ENCODE measurements at places on chromosomes 6 and 20.

- no peak for DNase-seq
Observed at GRCh38 chr20:17525650-17526049, 5.5 kb downstream of the BFSP1 start.

GRCh38 chr6:79964607-79965081 is 17.3 kb upstream of the ELOVL4 start:
- no peak for DNase-seq

DNA sequence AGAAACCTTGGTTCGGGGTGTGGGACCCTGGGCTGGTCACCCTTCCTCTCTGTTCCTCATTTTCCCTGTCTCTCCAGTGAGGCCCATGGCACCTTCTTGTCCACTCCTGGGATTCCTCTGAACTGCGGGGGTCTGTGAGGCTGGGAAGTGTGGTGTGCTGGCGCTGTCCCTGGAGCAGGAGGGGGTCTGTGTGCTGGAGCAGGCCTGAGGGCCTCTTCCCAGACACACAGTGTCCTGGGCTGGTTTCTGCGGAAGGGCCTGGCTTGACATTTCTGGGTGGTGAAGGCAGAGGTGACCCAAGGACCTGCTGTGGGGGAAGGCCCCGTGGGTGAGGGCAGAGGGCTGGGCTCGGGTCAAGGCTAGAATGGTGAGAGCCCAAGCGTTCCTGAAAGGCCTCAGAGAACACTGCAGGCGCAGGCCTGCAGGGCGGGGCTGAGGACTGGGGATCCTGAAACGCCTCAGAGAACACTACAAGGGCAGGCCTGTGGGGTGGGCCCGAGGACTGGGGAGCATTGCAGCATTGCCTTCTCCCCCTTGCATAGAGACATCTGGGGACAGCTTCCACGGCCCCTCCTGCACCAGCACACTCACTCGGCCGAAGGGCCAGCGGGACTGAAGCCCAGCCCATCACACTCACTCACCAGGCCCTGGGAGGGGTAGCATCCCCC is 10.6 kb upstream of the BAK1 start:
- DNase-seq = no peak

DNA sequence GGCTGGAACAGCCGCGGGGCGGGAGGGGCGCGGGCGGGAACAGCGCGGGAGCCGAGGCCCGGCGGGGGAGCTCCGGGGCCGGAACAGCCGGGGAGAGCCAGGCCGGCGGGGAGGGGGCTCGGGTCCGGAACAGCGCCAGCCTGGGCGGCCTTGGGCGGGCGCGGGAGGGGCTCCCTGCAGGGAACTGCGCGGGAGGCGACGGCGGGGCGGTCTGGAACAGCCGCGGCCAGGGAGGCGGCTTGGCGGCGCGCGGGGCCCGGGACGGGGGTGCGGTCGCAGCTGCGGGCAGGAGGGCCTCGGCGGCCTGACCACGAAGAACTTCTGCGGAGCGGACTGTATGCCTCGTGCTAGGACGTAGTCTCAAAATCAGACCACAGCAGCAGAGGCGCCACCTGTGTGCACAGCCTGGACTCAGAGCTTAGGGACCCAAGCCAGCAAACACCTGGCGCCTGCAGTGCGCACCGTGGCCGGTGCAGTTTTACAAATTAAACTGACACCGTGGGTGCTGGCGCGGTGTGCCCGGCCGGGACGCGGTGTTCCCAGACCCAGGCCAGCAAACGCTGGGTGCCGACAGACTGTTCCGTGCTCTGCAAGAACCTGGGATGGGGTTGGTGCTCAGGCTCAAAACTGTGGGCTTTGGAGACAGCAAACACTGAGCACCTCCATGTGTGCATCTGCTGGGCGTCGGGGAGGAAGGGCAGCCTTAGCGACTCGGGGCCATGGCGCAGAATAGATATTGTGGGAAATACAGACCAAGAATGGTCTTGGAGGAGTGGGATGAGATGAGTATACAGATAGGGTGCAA is 572 bp downstream of the ZNF341 start:
- peak; percentile 32 for DNase-seq

DNA sequence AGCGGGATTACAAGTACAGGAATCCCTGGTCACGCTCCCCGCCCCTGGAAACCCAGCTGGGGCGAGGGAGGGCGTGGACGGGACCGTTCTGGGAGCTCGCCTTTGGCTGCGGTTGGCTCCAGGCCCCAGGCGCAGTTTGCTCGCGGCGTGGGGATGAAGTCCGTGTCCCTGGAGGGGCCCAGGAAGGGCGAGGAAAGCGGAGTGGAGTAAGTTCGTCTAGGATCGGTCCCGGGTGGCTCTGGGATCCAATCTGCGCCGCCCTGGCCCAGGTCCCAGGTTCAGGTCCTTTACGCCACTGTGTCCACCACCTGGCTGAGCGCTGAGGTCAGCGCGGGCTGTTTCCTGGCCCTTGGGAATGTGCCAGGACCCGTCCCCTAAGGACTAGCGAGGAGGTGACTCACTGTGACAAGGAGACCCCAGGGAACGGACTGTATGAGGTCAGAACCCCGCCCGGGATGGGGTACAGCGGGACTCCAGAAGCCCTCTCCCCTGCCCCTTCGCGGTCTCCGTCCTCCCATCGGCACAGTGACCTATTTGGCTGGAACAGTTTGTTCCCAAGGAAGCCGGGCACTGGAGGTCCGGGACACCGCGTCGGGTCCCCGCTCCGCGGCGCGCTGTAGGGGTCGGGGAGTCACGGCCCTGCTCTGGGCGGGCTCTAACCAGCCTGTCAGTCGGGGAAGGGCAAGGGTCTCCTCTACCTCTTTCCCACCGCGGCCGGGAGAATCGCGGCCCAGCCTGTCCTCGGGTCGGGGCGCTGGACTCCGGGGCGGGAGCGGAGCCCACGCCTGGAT is 724 bp downstream of the CDKN1A start:
- DNase-seq = no peak

- DNase-seq = no peak
Observed at GRCh38 chr20:38150335-38151170, 14.5 kb downstream of the TGM2 start.

DNA sequence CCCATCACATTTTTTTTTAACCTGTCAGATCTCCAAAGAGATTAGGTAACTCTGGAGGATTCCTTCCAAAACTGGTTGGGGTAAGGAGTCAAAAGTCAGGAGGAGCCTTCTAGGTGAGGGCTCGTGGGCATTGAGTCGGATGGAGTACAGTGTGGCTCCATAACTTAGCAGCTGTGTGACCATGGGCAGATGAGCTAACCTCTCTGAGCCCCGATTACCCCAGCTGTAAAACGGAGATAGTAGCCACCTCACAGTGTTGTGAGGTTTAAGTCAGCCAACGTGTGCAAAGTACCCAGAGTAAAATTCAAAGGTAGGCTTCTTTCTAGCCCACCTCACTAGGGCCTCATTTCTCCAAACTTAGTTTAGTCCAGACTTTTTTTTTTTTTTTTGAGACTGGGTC is 151.5 kb downstream of the CD24 start:
- DNase-seq = no peak

DNA sequence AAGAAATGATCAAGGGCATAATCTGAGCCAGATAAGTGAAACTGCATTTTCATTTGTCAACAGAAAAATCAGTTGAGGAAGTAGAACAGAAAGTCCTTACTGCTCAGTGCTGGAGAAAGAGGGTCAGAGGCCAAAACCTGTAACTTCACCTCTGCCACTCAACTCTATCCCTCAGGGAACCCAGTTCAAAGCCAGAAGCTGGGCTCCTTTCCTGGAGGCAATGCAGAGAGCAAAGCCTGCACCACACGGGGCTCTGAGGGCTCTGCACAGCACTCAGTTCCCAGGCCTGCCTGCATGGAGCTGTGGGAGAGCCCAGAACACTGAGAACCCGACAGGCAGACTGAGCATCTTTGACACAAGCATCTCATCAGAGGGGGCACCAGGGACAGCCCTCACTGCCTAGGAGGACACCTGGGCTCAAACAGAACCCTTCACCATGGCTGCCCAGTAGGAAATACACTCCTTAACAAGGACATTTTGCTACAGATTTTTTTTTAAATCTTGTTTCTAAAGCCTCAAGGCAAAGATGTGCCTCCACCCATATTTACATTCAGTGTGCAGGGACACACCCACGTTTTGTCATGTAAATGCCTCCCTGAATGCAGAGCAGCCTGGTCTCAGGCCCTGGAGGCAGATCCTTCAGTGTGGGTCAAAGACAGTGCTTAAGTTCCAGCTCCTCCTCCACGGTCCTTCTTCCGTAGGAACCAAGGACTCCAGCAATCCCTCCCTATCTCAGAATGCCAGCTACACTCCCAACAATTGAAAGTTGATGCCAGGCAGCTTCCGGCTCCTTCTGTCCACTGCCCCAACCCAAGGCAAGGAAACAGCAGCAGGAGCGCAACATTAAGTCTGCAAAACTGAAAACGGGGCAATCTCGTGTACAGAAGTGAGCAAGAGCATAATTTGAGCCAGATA is 6.6 kb downstream of the RNASET2 start:
- no peak for DNase-seq

- no peak for DNase-seq
Observed at GRCh38 chr6:147954938-147955337, 387.7 kb upstream of the SASH1 start.

DNA sequence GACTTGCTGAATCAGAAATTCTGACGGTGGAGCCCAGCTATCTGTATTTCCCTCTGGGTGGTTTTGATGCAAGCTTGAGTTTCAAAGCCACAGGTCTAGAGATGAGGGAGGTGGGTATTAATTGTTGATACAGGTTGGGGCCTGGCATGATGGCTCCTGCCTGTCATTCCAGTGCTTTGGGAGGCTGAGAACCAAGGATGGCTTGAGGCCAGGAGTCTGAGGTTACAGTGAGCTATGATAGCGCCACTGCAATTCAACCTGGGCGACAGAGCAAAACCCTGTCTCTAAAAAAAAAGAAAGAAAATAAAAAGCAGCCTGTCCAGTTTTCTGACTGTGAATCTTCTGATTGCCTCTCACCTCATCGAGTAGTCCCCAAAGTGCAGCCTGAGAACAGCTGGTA is 184.8 kb upstream of the SASH1 start:
- no peak for DNase-seq

DNA sequence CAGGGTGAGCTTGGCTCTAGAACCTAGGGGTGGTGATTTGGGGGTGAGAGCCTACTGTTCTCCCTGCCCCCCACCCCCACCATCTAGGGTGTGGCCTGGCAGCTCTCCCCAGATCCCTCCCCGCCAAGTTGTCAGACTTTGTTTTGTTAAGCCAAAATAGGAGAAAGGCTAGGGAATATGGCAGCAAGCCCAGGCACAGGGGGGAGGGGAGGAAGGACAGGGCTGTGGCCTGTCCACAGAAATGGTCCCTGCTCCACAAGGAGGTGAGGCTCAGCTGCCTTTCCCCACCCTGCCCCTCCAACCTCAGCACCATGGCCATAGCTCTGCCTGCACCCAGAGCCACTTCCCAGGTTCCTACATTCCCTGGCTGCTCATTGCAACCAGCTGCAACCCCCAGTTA is 17.2 kb downstream of the SCUBE3 start:
- DNase-seq = no peak
